ENCODE measurements at places on chromosomes 1 and 21.
A peak's percentile ranks its signal among the peaks of the same experiment; 100 is the strongest.

DNA sequence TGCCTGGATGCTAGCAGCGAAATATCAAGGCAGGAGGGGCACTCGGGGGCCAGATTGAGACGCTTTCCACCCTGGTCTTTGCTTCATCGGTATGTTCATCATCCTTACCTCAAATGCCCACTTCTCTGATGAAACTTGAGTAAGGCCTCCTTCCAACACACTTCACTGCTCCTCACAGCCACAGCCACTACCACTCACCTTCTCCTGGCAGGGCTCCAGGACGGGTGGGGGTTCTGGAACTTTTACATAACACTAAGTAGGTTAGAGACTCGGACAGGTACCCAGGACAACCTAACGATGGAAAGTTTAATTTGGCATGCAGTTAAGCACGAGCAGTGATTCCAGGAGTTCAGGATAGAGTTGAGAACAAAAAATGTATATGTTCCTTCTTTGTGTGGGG, 73.9 kb upstream of the SPAG17 start:
- DNase-seq: no peak

- DNase-seq: no peak
Observed at GRCh38 chr1:22790232-22791008, 79.8 kb downstream of the EPHB2 start.

GRCh38 chr1:173052681-173053196, 2.0 kb upstream of the TNFSF18 start:
- no peak for DNase-seq

- DNase-seq: no peak
Observed at GRCh38 chr1:78683079-78683478, 33.4 kb downstream of the IFI44 start.

GRCh38 chr1:6646499-6647148, 22.0 kb downstream of the THAP3 start:
- DNase-seq: peak; percentile 45

DNA sequence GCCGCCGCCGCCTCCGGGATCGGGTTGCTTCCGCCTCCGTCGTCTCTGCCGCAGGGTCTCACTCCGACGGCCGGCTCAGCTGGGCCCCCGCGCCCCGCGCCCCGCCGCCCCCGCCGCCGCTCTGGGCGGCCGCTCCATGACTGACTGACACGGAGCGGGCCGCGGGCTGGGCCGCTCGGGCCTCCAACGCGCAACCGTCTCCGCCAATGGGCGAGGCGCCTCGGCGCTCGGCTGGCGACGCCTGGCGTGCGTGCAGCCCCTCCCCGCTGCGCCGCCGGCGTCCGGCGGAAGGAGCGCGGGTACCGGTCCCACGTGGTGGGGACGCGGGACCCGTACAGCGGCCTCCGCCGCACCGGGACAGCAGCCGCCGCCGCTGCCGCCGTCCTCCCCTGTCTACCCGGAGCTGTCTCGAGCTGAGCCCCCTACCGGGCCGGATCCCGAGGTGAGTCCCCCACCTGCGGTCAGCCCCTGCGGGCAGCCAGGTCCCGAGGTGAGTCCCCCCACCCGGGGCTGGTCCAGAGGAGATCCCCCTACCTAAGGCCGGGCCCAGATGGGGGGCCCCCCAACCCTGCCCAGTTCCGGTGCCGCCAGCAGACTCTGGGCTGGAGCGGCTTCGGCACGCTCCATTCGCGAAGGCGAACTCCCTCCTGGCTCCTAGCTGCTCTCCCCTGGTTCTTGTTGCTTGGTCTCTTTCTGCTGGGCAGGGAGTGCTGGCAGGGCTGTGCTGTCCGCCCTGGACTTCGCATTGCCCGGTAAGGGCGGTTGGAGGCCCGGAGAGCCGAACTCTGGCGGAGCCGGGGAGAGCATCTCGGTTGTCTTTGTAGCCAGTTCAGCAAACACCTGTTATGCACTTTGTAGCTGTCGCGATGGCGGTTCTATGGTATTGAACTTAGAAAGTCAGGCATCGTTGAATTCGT, at the start of the genes TAF5L and URB2:
TSS of gene TAF5L (minus strand) at position 208 of the 917 bp plus-strand sequence. CDS start 11,640 bp downstream, outside the sequence.
TSS of gene URB2 (plus strand) at position 333 of the 917 bp plus-strand sequence. CDS start 1,387 bp downstream, outside the sequence.
- peak; percentile 71 for DNase-seq

DNA sequence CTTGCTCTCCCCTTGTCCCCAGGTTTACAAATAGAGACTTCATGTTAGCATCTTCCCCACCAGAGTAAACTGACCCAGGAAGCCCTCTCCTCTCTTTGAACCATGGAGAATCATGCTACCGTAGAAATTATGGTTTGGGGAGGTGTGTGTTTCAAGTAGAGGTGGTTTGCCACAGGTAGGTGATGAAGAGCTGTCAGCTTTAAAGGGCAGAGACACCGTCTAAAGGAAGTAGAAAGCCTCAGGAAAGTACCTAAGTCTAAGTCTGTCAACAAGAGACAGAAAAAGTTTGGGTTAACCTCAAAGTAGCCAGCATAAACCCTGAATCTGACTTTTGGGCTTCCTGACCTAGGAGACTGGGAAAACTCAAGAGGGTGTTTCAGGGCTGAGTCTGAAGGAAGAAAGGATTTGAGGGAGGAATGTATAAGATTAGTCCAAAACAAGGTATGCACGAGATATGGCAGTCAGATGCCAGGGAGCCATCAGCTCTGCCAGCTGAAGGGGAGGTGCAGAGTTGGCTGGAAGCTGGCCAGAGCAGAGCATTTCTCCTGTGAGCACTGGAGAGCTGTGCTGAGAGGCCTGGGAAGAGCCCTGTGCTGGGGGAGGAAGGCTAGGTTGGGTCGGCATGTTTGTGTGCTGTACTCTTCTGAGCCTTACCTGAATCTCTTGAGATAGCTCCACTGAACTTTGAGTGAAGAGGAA, 14.3 kb downstream of the ADAMTSL4 start:
- no peak for DNase-seq

DNA sequence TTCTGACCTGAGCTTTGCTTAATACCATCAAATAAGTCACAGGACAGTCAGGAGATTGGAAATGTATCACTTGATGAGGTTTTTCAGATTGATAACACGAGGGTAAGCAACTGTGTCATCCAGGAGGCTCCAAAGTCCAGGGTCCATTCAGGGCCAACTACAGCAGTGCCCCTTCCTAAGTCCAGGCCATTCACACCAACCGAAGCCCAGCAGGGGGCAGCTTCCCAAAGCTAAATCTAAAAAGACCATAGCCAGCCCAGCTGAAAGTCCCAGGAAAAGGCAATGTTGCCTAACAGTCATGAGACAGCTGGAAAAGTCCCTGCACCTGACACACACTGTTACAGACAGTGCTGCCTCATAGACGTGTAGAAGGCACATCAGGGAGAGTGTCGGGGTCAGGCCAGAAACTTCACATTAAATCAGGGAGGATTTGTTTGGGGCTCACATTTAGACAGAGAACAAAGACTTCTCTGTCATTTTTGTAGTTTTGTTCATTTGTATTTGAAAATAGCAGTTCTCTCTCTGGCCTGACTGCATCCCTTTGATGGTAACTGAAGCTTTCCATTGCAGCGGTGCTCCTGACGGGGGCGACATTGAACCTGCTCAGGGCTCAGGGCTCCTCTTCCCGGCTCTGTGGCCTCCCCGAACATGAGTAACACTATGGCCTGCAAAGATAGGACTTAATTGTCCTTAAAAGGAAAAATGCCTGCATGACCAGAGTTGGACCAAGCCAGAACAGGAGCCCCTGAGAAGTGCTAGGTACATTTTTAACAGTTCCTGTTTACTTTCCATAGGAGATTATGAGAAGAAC, 200.4 kb downstream of the NRIP1 start:
- peak; percentile 60 for DNase-seq

- DNase-seq: no peak
Observed at GRCh38 chr1:65393347-65393746, 27.1 kb upstream of the LEPR start.

GRCh38 chr1:240571782-240572181, 40.2 kb downstream of the GREM2 start:
- no peak for DNase-seq

DNA sequence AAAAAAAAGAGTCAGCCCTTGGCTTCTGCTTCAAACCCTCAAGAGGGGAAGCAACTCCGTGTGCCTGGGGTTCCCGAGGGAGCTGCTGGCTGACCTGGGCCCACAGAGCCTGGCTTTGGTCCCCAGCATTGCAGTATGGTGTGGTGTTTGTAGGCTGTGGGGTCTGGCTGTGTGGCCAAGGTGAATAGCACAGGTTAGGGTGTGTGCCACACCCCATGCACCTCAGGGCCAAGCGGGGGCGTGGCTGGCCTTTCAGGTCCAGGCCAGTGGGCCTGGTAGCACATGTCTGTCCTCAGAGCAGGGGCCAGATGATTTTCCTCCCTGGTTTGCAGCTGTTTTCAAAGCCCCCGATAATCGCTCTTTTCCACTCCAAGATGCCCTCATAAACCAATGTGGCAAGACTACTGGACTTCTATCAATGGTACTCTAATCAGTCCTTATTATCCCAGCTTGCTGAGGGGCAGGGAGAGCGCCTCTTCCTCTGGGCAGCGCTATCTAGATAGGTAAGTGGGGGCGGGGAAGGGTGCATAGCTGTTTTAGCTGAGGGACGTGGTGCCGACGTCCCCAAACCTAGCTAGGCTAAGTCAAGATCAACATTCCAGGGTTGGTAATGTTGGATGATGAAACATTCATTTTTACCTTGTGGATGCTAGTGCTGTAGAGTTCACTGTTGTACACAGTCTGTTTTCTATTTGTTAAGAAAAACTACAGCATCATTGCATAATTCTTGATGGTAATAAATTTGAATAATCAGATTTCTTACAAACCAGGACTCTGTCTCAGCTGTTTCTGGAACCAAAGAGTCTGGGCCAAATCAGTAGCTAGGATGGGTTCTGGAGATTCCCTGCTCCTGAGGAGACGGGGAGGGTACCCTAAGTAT, 26.8 kb upstream of the KDM4A start:
- DNase-seq: no peak

- DNase-seq: no peak
Observed at GRCh38 chr21:25551569-25551968, 55.7 kb downstream of the MRPL39 start.

Data from AML-193 (cell line).